Iris pigment epithelial cell (primary cell): ENCODE measurements at places on chromosomes 1 and 21.

DNA sequence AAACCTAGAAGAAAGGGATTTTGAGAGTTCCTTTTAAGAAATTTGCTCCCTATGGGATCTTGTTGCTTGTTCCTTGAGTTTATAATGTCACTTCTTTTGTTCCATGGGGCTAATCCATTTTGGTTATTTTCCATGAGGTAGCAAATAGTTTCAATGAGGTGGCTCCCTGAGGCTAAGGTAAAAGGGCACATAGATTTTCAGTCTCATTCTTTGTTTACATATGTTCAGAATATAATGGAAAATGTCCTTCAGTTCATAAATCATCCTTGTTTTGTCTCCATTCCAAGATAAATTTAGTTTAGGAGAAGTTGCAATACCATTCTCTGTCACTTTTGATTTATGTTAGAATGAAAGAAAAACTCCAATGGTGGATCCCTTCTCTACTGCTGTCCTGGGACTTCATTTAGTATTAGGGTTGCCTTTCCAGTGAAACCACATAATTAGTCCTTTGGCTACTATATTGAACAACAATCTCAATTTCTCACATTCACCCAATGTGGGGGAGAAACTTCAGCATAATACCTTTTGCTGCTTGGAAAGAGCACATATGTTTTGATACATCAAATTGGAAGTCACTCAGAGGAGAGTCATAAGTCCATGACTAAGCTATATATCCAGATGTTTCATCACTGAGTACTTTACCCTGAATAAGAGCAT is 80.9 kb upstream of the ADAMTS5 start:
- DNase-seq, result peak; percentile 43

GRCh38 chr21:31403596-31404333 is 59.7 kb upstream of the TIAM1 start:
- no peak for DNase-seq

GRCh38 chr1:2317230-2318065 is 73.9 kb downstream of the MORN1 start:
- no peak for DNase-seq

DNA sequence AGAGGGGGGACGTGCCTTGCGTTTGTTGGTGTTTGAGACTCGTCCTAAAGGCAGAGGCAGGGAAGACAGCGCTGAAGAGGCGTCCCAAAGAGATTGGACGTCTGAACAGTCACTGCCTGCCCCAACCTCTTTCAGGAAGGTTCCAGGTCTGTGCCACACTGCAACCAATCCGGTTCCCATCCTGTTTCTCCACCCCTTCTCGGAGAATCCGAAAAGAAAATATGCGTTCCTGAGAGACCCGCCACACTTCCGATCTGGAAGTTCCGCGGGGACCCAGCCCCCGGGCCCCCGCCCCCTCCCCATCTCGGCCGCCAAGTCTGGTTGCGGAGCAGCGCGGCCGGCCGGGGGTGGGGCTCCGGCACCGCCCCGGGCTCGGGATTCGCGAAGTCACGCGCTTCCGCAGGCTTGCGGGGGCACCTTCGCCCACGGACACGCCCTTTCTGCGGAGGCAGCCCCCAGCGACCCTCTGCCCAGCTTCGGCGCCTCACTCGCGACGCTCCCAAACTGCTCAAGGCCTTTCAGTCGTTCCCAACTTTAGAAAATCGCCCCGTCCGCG is 124.5 kb upstream of the DPYD start:
- peak; percentile 75 for DNase-seq

DNA sequence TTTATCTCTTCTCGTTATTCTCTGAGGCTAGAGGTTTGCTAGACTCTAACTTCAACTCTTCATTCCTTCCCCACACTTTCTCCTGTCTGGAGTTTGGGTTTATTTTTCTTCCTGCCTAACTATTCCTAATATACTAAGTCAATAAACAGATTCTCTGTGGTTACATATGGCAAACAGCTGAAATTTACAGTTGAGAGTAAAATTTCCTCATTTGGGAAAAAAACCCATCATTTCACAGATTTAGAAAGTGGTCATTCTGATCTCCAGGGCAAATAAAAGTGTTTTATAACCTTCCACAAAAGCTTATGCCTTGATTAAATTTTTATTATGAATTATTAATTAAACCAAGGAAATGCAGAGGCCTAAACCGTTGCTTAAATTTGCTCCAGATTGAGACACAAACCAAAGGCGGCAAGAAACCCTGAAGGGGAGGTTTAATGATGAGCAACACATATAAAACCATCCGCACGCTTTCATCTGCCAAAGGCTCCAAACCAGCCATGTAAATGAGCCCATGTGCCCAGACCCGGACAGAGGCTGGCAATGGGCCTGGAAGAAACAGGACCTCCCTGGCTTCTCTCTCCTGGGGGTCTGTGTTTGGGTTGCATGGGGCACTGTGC is 201.7 kb upstream of the LMO4 start:
- DNase-seq, result no peak

GRCh38 chr1:183864611-183865010 is 59.7 kb downstream of the RGL1 start:
- no peak for DNase-seq
